ENCODE measurements at places on chromosomes 1 and 21.

DNA sequence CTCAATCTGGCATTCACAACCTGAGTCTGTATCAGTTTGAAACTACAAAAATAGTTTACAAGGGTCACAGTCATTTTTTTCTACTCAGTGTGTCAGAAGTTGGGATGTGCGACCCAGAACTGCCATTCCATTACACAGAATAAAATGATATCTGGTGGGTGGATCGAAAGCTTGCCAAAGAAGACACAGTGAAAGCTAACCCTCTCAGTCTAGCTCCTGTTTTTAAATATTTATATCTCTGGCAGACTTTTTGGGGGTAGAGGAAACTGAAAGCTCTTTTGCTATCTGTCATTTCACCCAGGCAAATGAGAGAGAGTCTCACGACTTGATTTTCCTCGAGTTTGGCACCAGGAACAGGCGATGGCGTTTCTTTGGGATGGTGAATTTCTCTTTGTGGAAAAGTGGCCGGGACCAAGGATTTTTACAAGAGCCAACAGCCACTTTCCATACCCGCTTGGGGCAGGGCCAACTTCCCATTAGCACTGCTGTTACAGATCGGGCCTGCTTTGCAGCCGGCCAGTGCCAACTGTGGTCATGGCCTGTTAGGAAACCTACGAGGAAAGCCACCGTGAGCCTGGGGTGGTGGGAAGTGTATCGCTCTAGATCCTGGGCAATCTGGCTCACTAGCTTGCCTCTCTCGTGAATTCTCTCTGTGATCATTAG is 185.5 kb upstream of the NFIA start:
- DNase-seq, result no peak

- DNase-seq, result no peak
Measured at GRCh38 chr1:66676613-66677298, 75.5 kb upstream of the DYNLT5 start.

DNA sequence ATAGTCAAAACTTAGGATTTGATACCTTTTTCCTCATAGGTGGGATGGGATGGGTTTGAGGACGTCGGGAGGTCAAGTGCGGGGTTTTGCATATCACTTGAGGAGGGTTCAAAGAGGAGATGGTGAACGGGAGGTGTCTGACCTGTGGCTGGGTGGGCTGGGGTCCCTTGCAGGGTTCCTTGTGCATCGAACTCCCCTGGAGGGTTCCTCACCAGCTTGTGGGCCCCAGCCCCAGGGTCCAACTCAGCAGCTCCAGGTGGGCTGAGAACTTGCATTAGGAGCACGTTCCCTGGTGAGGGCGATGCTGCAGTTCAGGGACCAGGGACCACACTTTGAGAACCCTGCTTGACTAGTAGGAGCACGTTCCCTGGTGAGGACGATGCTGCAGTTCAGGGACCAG is 23.2 kb downstream of the TRPM2 start:
- DNase-seq, result no peak

- DNase-seq, result no peak
Measured at GRCh38 chr1:28756846-28757245, 20.1 kb downstream of the YTHDF2 start.

- no peak for DNase-seq
Measured at GRCh38 chr1:243253211-243253925, 1.7 kb downstream of the CEP170 start.

DNA sequence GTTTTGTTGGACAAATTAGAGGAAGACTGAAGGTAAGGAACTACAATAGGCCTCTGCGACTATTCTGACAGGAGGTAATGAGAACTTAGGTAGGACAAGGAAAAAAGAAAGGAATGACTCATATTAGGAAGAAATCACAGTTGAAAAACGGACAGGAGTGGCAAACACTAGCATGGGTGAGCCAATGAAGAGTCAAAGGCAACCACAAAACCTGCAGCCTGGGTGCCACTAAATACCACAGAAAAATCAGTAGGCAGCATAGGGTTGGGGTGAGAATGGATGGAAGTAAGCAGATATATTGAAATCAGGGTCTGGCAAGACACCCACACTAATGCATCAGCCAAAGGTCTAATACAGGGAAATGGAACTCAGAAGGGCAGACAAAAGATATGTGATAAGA is 10.0 kb downstream of the RBM34 start:
- DNase-seq, result no peak

GRCh38 chr1:230711245-230711644 is 2.7 kb downstream of the AGT start:
- no peak for DNase-seq

GRCh38 chr1:91729621-91730358 is 156.2 kb downstream of the TGFBR3 start:
- no peak for DNase-seq

GRCh38 chr1:42740851-42741580 is 980 bp upstream of the CLDN19 start:
- DNase-seq, result no peak

GRCh38 chr21:20250337-20250736 is 747.9 kb upstream of the NCAM2 start:
- DNase-seq, result no peak

GRCh38 chr21:25539606-25540005 is 67.7 kb downstream of the MRPL39 start:
- no peak for DNase-seq

DNA sequence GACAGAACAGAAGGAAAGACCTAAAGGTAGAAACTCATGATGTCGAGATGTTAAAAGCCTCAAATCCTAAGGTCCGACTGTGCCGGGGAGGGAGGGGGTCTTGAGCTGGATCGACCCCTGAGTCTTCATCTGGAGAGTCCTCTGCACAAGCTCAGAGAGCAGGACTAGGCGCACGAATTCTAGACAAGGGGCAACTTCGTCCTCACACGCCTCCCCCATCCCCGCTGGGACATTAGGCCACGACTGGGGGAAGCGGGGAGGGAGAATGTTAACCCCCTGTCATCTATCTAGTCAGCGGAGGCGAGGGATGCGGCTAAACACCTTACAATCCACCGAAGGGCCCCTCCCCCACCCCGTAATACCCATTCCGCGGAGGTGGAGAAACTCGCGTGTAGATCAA is 94.7 kb downstream of the PRKAB2 start:
- DNase-seq, result no peak

- no peak for DNase-seq
Measured at GRCh38 chr1:3027611-3028371, 6.5 kb downstream of the ACTRT2 start.

DNA sequence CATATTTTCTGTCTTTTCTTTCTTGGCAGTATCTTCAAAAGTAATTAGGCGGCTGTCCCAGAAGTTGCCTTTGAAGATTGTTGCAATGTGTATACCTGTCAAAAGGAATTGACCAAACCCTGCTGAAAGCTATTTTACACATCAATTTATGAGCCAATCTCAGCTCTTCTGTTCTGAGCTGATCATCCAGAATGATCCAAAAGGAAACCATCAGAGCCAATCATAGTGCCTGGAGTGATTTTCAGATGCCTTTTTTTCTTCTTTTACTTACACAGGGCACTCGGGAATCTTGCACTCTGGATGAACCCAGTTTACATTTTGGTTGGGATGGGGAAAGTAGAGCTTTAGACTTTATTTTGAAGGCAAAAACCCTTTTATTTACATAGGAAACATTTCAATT is 21.8 kb upstream of the APOBEC4 start:
- DNase-seq, result no peak

DNA sequence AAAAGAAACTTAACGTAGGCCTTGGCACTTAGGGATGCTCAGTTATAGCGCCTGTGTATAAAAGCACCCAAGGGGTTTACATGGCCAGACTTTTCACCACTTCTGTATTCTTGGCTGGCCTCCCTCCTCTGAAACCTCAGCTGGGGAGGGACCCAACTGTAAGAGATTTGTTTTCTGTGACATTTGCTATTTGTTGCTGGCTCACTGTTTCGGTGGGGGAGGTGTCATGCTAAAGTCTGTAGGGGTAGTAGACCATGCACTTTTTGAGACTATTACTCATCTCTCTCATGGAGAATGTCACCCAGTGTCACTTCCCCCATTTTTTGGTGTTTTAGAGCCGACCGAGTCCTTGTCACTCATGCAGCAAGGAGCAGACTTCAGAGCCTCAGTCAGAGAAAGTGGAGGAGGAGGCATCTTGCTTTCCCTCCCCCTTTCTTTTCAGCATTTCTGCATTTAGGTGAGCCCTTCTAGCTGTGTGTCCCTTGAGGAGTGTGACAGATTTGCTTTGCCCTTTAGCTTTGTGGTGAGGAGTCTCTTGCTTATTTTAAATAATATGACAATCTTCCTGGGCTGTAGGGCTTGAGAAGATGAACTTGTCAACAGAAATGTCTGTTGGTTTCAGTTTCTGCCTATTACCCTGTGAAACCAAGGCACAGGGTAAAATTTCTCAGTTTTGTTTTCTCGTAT is 160.1 kb downstream of the FASLG start:
- no peak for DNase-seq

- no peak for DNase-seq
Measured at GRCh38 chr1:178683291-178683690, 41.8 kb upstream of the RALGPS2 start.

GRCh38 chr1:115495625-115496024 is 146.1 kb upstream of the VANGL1 start:
- no peak for DNase-seq

DNA sequence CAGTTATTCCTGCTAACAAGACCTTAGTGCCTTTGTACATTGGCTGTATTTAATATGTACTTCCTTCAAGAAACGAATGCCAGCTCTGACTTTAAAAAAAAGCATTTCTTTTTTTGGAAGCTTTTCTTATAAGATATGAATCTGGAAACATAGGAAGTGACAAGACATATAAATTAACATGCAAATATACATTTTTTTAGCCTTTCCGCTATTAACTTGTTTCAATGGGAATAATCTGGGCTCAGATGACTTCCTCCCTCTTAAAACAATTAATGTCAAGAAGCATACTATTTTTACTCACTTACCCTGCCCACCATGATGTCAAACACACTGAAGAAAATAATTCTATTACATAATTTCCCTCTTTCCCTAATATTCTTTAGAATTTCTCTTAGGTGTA is 1.4 kb downstream of the DENND1B start:
- DNase-seq, result no peak

DNA sequence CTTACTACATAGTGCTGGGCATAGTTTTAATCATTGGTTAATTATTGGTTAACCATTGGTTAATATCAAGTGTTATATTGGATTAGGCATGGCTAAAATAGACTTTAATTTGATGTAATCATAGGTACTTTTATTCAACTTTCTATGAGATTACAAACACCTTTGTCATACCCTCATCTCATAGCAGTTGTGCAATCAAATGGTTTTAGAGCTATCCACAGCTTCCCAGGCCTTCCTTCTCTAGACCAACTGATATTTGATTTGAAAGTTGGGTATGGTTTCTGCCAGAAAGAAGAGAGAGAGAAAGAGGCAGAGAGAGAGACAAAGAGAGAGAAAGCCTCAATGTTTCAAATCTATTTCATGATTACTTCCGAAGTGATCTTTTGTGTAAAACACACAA is 9.6 kb upstream of the RGS1 start:
- no peak for DNase-seq

GRCh38 chr1:115074839-115075534 is 14.3 kb downstream of the TSPAN2 start:
- no peak for DNase-seq

- DNase-seq, result no peak
Measured at GRCh38 chr1:243851765-243852164, 1.7 kb upstream of the AKT3 start.

DNA sequence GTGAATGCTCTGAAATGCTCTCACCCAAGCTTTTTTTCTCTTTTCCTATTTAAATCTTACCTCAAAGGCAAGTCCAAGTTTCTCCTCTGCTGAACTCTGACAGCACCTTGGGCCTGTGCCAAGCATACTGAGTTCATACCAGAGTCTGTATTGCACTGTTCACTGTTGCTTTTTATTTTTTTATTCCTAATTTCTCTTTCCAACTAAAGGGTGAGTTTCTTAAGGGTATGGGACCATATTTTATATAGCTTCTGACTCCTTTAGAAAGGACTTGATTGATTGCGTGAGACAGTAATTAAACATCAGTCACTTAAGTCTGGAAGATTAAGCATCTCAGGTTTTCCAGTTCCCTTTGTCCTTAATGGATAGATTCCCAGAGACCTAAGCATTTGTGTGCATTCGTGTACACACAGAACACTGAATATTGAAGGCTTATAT is 69.9 kb downstream of the CACHD1 start:
- no peak for DNase-seq

GRCh38 chr1:177305040-177306018 is 134.6 kb downstream of the BRINP2 start:
- no peak for DNase-seq

DNA sequence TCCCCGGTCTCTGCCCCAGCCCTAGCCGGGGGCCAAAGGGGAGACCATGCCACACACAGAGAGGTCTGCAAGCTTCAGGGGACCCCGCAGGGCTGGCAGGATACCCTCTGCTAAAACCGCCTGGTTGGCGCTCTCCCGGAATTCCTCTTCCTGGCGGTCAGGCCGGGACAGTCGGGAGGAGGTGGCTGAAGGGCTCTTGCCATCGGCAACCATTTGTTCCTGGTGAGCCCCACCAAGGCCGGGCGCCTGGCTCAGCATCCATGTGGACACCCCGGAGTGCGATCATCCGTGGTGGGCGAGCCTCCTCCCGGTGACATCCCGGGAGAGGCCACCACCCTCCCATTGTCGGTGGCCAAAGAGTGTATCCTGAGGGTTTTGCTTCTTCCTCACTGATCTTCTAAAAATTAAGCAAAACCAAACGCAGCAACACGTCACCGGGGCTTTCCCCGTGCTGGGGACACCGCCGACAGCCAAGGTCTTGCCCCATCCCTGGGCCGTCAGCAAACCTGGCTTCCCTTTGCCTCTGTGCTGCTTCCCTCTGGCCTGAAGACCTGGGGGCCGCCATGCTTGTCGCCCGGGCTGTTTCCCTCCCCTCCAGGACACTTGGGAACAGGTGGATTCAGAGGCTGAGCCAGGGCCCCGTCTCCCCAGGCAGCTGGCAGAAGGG is 59.1 kb upstream of the TTC34 start:
- DNase-seq, result no peak

DNA sequence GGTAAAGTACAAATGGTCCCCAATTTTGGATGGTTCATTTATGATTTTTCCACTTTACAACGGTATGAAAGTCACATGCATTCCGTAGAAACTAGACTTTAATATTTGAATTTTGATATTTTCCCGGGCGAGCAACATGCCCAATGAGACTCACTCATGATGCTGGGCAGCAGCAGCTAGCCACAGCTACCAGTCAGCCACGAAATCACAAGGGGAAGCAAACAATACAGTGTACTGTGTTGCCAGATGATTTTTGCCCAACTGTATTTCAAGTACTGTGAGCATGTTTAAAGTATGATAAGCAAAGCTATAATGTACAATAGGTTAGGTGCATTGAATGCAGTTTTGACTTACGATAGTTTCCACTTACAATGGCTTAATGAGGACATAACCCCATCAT is 266.8 kb downstream of the VAV3 start:
- no peak for DNase-seq

DNA sequence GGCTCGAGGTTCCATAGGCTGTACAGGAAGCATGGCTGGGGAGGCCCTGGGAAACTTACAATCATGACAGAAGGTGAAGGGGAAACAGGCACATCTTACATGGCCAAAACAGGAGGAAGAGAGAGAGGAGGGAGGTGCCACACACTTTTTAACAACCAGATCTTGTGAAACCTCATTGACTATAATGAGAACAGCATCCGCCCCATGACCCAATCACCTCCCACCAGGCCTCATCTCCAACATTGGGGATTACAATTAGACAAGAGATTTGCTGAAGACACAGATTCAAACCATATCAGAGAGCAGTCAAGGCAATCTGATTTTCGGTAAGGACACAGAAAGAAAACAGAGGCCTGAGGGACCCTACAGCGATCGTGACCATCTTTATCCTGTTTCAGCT is 41.7 kb downstream of the TNFRSF9 start:
- DNase-seq, result no peak
